ENCODE measurements at places on chromosomes 6 and 20.

GRCh38 chr6:116314878-116315277, 35.1 kb upstream of the TSPYL1 start:
- no peak for DNase-seq

- no peak for DNase-seq
These were observed 175.1 kb downstream of the SCP2D1 start for GRCh38 chr20:18988701-18989100.

DNA sequence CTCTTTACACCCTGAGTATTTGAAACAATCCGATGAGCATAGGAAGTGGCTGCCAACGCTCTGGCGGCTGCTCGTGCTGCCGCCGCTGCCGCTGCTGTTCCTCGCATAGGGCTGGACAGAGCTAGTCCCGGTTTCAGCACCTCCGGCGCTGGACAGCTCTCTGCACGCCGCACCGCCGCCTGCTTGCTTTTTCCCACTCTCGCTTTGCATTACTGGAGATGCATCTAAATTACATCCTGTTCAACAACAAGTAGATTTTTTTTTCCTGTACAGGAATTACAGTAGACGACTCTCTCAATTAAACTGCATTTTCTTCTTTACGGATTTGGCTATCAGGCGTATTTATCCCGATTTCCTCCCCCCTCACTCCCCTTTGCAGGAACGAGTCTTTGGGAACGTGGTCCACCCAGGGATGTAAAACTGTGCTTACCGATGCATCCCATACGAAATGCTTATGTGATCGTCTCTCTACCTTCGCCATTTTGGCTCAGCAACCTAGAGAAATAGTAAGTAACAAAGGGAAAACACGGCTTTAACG, 563.8 kb downstream of the LMBRD1 start:
- peak; percentile 52 for DNase-seq

DNA sequence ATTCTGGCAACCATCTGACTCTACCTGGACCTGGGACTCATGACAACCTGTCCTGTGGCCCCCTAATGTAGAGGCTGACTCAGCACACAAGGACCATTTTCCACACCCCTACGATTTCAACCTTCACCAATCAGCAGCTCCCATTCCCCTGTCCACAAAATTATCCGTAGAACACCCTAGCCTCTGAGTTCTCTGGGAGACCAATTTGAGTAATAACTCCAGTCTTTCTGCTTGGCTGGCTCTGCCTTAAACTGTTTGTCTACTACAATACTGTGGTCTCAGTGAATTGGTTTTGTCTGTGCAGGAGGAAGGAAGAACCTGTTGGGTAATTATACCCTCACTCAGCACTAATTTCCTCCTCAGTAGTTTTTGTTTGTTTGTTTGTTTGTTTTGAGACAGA, 99.3 kb upstream of the MRPS10 start:
- no peak for DNase-seq

GRCh38 chr20:13922241-13922640, 68.2 kb downstream of the SEL1L2 start:
- no peak for DNase-seq

- DNase-seq, result no peak
These were observed 14.5 kb downstream of the SERAC1 start for GRCh38 chr6:158153576-158153975.

DNA sequence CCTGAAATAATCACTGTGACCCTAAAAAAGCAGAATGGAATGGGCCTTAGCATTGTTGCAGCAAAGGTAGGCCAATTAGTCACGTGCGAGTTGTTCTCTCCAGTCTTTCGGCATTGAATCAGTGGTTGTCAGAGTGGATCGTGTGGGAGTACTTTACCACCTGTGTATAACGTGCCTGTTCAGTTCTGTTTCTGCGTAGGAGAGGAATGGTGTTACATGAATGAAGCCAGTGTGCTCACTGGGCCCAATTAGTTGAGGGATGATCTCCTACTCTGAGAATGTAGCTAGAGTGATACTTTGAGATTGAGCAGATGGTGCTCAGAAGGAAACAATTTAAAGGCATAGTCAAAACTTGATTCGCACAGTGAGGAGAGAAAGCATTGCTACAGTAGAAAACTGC, 72.4 kb upstream of the KIF25 start:
- DNase-seq, result no peak
